Stimulated activated CD4-positive, alpha-beta T cell treated with anti-CD3 and anti-CD28 coated beads, Interleukin-1b, Interleukin-23, amount 100 ng/mL, for 48 hours (primary cell): ENCODE measurements at places on chromosomes 2 and 18.

GRCh38 chr2:60246583-60246982 is 306.9 kb downstream of the BCL11A start:
- DNase-seq = no peak

- DNase-seq = no peak
Observed at GRCh38 chr2:41663056-41663455, 384.8 kb upstream of the PKDCC start.

DNA sequence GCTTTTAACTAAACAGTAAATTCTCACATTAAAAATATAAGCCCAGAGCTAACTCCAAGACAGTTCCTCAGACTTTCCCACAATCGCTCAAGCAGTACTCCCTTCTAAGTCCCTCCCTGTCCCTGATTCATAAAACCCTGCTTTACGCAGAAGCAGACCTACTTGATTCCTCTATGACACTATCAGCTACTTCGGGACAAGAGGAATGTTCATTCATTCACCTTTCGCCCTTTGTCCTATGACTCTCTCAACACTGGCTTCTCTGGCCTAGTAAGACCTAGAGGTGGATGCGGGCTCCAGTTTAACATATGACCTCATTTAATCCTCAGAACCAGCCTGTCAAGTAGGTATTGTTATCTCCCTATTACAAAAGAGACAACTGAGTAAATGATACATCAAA is 10.2 kb downstream of the LPIN2 start:
- no peak for DNase-seq

DNA sequence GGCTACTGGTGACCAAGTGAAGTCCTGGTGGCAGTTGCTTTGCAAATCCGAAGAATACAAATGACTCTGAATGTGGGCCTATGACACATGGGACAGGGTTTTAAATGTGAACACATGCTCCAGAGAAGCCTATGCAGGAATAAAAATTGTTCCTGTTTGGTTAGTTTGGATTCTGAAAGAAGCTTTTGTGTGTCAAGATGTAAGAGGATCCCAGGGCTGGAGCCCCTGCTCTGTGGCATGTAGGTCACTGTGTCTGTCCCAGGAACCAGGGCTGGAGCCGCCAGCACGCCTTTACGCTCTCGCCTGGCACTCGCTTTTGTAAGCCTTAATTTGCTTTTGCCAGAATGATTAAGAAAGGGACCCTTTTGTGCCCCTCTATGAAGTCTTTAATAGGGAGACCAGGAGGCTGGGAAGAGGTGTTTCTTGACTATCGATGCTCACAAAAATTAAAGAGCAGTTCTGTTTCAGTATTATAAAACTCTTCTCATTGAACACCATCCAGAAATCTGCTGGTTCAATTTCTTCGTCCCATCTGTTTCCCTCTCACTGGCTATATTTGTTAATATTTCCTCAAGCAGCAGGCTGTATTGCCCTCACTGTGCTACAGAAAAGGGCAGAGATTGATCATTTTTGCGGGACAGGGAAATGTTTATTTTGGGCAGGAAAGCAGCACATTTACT is 532.7 kb upstream of the POU3F3 start:
- DNase-seq = no peak

DNA sequence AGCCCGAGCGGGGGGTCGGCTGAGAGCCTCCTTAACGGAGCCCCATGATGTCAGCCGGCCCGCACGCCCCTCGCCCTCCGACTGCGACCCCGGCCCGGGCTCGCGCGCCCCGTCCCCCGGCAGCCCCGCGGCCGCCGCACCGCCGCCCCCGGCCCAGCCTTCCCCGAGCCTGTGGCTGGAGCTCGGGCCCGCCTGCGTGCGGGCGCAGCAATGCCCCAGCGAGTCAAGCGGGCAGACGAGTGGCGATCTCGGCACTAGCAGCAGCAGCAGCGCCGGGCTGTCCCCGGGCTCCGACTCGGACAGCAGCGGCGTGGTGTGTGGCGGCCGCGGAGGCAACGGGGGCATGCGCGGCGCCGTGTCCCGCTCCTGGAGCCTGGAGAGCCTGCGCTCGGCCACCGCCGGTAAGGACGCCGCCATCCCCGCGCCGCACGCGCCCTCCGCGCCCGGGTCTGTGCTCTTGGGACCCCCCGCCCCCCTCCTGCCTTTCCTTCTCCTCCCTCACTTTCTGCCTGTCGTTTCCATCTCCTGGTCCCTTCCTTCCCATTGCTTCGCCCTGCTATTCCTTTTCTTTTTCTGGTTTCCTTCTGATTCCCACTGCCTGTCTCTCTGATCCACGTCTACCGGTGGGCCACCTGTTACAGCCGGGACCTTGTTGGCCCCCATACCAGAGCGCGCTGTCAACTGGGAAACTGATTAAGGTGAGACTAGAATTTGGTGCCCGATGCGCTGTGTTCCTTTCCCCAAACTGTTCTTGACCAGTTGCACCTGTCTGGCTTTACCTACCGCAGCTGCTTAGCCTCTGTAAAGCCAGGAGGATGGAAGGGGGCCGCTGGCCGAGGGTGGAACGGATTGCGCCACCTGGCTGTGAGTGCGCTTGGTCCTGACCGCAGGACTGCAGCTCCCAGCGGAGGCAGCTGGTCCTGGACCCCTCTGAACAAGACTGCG is 127.4 kb downstream of the ARHGEF4 start:
- DNase-seq = no peak
